ENCODE measurements at places on chromosomes 3 and 15.

DNA sequence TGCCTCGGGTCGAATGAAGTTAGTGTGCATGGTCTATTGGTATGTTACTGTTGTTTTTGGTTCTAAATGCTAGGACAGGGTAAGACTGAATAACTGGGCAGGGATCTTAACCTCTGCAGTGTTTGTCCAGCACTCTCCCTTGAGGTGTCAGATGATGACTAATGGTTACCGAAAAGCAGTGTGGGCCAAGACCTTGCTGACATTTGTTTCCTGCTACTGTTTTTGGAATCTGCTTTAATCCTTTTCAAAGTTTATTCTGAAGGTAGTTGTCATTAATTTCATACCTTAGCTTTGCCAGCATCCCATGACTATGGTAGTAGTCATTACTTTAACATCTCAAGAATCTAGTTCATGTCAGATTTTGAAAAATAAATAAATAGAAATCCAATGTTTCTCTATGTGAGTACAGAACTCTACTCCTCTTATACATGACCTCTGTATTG is 117.0 kb downstream of the P3H2 start:
- no peak for DNase-seq

DNA sequence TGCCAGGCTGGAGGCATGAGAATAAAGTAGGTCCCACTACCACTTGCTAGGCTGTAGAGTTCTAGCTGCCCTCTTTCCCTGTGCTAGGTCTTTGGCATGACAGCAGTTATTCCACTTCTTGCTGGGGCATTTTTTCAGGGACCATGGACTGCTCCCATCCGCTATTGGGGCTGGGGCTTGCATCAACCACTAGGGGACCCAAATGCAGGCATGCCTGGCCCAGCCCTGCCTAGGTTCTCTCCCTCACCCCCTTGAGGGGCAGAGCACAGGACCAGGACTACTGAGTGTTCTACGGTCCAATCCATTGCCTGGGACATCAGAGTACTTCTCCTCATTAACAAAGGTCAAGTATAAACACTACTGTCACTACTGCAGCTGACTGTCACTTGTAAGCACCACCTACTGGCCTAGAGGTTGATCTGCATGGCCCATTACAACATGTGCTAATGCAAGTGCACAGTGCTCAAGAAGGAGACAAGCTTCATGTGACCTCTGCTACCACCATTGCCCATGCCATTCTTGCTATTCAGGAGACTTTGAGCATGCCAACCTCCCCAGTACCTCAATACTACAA is 270.5 kb downstream of the MBNL1 start:
- DNase-seq, result no peak

GRCh38 chr3:35322070-35322469 is 317.3 kb upstream of the ARPP21 start:
- DNase-seq, result no peak

- no peak for DNase-seq
Observed at GRCh38 chr3:141147657-141148056, 84.0 kb upstream of the PXYLP1 start.

- no peak for DNase-seq
Observed at GRCh38 chr3:101151286-101151913, 158.2 kb upstream of the ABI3BP start.

DNA sequence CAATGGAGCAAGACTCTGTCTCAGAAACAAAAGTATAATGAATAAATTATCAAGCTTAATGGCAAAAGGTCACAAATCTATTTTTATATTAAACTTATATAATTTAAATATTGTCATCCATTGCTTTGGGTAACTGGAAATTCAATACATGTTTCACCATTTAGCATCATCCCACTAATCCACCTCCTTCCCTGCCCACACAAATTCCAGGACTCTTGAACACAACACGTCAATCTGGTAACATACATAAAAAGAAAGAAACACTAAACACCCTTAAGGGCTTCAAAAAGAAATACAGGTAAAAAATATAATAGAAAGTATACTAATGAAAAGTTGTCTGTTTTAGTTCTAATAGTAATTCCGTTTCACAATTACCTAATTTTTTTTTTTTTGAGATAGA is 149.4 kb downstream of the STAG1 start:
- DNase-seq, result no peak

- DNase-seq, result no peak
Observed at GRCh38 chr15:39056357-39056756, 491.7 kb upstream of the RASGRP1 start.

DNA sequence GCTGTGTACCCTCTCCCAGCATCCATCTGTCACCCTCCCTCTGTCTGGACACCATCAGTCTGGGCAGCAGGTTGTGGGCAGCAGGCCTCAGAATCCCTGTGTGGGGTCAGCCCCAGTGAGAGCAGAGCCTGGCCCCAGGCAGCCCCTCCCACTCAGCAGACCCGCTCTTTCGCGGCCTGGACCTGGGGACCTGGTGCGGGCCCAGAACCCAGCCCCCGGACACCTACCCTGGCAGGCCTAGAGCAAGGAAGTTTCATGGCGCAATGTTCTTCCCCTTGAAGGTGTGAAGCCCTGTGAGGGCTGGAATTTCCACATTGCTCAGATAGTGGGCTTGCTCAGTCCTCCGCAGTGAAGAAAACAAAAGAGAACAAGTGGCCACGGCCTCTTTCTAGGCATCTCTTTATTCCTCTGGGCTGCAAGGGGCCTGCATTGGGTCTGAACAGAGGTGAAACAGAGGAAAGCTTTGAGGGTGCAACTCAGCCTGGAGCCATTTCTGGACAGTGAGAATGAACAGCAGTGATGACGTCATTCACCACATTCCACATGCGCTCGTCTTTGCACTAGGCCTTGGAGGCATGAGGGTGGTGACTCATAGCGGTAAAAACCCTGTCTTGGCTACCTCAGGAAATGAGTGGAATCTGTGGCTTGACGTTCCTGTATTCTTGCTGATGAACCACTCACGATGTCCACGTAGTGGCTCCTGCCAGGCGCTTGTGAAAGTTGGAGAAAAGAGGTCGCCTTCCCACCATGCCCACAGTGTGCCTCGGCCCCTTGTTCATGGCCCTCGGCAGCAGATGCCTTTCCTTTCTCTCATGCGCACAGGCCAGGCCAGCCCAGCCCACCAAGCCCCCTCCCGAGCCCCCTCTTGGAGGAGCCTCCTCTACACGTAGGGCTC is 66.1 kb downstream of the SLC30A4 start:
- peak; percentile 33 for DNase-seq

- no peak for DNase-seq
Observed at GRCh38 chr3:32374788-32375595, 16.7 kb upstream of the CMTM7 start.

DNA sequence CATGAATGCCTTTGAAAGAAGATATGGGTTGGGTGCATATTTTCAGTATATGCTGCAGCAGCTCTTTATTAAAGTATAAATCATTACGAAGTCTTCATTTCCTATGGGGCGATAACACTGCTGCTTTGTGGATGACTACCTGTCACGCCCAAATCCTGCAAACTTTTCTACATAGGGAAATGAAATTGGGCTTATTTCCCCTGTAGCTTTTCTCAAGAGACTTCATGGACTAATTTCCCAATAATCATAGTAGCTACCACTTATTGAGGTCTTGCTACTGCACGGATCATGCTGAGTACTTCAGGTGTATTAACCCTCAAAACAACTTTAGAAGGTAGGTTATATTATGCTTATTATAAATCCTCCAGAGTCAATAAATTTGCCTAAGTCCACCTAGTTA is 8.0 kb downstream of the TGFBR2 start:
- no peak for DNase-seq

DNA sequence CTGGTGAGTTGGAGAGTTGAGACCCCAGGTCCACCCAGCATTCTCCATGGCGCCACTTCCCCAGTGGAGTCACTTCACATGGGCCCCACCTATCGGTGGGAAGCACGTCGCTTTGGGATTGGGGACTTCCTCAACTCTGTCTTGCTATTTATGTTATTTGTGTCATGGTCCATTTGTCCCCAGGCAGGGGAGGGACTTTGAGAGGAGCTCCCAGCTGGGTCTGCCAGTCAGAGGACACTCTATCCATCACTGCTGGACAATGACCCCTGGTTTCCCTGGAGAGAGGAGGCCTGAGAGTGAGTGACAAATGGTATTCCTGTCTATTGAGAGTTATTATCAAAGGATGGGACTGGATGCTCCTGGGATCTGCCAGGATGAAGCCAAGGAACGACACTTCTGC is 127.6 kb downstream of the RAB11A start:
- DNase-seq, result no peak

DNA sequence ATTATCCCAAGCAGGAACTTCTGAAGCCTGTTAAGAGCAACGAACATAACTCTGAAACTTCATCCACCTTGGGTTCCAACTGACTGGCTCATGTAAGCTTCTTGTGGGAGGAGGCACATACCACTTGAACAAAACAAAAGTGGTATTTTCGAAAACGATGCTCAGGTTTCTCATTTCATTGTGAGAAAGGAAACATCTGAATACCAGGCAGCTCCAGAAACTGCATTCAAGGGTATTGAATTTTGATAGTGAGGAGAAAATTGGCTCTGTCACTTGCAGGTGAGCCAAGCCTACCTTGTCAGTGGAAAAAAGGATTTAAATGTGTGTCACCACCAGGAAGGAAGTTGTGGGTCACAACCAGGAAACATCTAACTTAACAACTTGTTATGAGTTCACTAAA is 218.1 kb upstream of the SATB1 start:
- DNase-seq, result no peak

DNA sequence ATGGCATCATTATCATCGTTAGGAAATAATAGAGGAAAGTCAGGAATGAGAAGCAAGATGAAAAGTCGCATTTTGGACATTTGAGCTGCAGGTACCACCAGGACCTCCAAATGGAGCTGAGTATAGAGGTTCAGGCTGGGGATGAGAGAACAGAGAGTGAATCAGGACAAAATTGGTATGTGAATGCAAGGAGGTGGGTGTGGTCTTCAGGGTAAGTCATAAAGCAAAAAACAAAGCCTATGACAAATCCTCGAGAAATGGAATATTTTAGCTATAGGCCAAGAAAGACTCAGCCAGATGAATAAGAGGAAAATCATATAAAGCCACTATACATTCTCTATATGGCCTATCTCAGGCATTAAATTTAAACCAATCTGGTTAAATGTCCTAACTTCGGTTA is 841.3 kb downstream of the ROBO1 start:
- DNase-seq, result no peak

DNA sequence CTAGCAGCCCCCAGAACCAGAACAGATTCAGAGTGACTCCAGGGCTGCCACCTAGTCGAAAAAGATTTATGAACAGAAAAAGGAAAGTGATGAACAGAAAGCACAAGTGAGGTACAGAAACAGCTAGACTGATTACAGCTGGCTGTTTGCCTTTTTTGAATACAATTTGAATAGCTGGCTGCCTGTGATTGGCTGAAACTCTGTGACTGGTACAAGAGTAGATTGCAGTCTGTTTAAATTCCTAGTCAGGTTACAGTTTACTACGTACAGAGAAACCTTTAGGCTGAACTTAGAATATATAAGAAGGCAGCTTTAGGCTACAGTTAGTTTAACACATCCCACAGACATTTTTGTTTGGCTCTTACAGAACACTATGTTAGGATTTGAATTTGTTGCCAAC is 10.0 kb downstream of the CCDC13 start:
- DNase-seq, result no peak

- no peak for DNase-seq
Observed at GRCh38 chr3:143090976-143091837, 28.4 kb upstream of the CHST2 start.

DNA sequence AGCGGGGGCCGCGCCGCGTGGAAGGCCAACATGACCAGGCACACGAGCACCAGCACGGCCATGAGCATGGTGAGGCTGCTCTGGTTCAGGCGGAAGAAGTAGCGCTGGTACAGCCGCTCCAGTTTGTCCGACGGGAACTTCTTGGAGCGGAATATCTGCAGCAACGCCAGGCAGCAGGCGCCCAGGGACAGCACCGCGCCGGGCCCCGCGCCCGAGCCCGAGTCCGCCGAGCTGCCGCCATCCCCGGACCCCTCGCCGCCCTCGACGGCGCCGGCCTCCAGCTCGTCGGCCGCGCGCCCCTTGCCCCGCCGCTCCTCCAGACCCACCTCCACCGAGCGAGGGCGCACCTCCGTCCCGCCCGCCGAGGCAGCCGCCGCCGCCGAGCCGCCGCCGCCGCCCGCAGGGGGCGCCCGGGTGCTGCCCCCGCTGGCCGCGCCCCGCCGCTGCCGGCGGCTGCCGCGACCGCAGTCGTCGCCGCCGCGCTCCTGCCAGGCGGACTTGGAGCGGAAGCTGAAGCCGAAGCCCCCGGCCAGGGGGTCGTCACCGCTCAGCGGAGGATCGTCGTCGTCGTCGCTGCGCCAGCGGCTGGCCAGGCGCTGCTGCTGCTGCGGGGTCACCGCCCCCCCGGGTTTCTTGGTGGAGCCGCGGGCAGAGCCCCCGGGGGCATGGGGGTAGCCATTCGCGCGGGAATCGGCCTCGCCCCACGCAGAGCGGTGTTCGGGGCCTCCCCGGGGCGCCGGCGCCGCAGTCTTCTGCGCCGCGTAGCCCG is 957 bp downstream of the ADCY5 start:
- no peak for DNase-seq

DNA sequence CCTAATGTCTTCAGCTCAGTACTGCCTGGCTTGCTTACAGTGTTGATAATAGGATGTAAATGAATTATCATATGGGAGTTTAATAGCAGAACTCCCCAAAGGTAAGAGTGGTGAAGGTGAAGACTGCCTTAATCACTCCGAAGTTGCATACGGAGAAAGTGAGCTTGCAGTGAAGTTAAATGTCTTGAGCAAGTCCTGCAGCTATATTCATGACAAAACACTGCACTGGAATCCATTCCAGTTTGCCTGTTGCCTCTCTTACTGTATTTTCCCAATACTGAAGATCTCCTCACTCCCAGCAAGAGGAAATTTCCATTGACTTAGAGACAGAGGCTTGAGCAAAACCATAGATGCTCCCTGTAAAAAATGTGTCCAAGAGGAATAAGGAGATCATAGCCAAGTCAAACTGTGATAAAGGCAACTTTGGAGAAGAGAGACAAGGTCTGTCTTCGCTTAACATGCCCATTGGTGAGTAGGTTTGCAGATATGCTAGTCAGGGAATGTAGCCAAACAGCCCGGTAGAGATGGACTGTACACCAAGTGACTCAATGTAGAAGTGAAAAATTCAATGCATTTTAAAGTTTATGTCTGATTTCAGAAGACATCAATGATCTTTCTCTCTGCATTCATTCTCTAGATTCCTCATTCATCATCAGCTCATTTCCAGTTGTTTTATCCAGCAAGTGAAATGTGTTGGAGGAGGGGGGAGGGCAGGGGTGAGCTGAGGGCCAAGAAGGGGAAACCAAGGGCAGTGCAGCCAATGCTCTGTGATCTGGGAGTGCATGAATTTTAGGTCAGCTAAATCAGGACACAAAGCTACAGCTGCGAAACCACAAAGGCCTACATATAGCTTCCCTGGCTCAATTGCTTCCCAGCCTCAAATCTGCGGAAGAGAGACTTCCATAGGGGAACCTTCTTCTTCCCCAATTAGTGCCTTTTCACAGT is 667.1 kb upstream of the NR2F2 start:
- DNase-seq, result no peak

DNA sequence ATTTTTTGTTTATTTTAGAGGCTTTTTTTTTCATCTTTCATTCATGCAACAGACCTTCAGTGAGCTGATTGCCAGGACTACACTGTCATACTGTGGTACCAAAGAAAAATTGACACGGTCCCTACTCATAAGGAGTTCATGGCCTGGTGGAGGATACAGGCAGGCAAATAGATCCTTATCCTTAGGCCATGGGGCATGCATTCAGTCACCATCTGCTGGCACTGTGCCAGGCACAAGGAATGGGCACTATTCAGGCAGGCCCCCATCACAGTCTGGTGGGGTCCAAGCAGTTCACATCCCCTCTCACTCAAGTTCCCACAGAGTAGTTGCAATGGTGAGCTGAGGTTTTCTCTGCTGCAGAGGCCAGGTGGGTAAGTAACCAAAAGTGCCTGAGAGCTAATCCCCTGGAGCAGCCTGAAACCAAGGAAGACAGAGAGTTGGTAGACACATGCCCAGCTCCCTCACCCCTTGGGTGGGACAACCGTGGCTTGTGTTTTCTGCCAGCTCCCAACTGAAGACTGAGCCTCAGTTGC is 17.3 kb downstream of the CISH start:
- DNase-seq, result no peak
